ENCODE measurements at places on chromosomes 1 and 21. TPM values are rescaled to one million over a fixed set of nuclear protein-coding genes. Genes with fewer than 3 reads are reported as not detected.

The AGBL4 gene
- 3.4 TPM for total RNA-seq

The HMGN1 gene
- total RNA-seq = 139 TPM

DNA sequence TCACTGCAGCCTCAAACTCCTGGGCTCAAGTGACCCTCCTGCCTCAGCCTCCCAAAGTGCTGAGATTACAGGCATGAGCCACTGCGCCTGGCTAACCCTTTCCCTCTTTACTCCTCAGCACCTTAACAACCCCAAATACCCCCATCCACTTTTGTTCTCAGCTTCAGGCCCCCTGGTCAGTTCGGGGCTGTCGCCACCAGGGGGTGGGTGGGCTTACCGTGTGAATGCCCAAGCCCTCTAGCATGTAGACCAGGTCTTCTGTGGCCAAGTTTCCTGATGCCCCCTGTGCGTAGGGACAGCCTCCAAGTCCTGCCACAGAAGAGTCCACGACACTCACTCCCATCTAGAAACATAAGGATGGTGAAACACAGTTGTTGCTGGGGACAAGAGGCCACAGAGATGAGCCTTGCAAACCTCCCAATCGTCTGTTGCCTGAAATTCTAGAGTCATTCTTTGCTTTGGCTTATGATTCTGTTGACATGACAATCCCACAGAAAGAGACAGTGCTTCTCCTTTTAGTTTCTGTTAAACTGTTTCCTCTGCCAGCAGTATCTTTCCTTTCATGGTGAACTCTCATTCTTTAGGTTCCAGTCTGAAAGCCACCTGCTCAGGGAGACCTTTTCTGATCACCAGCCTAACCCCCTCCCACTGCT is 3.8 kb upstream of the GALE start:
- DNase-seq = no peak

The CELA3A gene
- total RNA-seq = not detected

The LENEP gene
- total RNA-seq = 2.7 TPM

DNA sequence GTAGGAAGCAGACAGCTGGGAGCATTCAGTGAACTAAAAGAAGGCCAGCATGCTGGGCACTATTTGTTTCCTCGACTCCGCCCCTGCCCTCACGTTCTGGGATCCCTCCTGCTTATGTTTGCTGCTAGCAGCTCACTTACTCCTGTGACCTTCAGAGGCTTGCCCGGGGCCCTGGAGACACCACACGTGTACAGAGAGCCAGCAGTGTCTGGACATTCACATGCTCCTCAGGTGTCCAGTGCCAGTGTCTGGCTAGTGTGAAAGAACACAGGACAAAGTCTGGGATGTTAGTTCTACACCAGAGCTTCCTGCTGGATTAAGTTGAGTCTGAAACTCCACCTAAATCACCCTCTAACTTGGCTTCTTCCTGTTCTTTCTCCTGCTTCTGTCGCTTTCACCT is 108.1 kb downstream of the OMA1 start:
- DNase-seq = no peak

DNA sequence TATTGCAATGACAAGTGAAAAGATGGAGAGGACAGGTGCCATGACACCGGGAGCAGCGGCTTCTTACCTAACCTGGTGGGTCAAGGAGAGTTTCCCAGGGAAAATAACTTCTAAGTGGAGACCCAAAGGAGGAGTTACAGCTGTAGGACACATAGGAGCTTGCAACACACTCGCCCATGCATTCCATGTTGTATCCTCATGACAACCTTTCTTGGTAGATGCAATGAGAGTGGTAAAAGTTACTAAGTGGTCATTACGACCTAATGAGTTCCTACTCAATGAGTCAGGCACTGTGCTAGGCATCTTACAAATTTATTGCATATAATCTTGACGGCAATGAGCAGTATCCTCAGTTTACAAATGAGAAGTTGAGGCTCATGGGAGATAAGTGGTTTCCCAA is 119.5 kb upstream of the HOOK1 start:
- no peak for DNase-seq

The SYCP1 gene
- not detected for total RNA-seq

DNA sequence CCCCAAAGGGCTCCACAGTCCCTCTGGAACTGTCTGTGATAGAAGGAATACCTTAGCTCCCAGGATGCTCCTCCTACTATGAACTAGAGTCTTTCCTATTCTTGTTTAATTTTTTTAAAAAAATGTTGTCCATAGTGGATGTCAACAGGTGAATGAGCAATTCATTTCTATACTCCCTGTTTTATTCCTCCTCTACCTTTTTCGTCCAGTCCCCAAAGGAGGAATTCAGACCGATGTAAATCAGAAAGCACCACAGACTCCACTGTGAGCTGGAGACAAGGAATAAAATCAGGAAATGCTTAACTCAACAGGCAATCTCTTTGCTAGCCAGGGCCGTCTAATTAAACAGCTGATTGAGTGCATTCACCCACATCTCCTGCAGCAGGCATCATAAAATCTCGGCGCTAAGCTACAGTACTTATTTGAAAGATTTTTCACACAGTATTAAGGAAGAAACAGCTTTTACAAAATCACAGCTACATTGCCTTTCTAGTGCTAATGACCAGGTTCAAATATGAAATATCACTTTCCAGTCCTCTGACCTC is 381.6 kb downstream of the SIPA1L2 start:
- no peak for DNase-seq

Data from occipital lobe (tissue), 3 donors.